ENCODE measurements at places on chromosomes 7 and 10.
A peak's percentile ranks its signal among the peaks of the same experiment; 100 is the strongest.

DNA sequence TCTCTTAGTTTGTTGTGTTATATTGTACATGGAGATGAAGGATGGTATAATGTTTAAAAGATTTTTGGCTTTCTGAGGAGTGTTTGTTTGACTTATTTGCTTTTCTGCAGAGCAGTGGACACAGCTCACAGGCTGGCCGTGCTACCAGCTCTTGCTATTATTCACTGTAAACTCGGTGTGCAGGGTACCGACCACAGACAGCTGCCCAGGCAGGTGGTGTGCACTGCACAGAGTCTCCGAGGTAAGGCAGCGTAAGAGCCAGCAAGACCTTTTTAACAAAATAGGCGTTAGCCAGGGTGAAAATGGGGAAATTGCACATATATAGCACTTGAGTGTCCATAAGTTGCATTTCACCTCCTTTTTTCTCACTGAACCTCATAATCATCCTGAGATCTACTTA, 438.0 kb downstream of the CNTNAP2 start:
- DNase-seq, result peak; percentile 89

- DNase-seq, result no peak
Observed at GRCh38 chr7:45980181-45980905, 59.3 kb upstream of the IGFBP3 start.

GRCh38 chr10:92052088-92052487, 128.5 kb downstream of the BTAF1 start:
- DNase-seq, result no peak

DNA sequence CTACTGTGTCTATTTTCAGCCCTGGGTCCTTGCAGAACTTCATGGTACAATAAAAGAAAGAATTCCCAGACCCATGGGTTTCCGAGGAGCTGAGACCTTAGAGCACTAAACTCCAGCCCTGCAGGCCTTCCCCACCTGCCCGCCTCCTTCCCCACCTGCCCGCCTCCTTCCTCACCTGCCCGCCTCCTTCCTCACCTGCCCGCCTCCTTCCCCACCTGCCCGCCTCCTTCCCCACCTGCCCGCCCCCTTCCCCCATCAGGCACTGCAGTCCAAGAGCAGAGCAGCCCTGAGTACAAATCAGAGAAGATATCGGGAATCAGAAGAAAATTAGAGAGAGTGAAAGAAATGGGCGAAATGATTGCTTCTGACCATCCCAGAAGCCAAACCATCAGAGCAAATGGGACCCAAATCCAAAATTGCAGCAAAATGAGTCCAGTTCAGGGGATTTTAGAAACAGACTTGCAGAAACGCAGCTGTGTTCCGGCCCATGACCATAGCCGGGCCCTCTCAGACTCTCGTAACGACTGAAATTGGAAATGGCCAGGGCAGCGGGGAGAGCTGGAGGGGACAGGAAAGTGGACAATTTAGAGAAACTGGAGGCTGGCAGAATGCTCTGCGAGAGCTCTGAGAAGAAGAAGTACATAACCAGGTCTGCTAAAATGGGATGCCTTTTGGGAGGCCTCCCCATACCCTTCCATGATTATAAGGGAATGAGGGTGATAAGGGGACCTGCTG, 568.4 kb downstream of the TCERG1L start:
- no peak for DNase-seq

GRCh38 chr10:35172146-35172545, 45.5 kb downstream of the CREM start:
- no peak for DNase-seq

GRCh38 chr10:132254841-132255240, 52.9 kb downstream of the STK32C start:
- no peak for DNase-seq

GRCh38 chr10:21078410-21079329, 181.6 kb upstream of the NEBL start:
- DNase-seq, result peak; percentile 41

DNA sequence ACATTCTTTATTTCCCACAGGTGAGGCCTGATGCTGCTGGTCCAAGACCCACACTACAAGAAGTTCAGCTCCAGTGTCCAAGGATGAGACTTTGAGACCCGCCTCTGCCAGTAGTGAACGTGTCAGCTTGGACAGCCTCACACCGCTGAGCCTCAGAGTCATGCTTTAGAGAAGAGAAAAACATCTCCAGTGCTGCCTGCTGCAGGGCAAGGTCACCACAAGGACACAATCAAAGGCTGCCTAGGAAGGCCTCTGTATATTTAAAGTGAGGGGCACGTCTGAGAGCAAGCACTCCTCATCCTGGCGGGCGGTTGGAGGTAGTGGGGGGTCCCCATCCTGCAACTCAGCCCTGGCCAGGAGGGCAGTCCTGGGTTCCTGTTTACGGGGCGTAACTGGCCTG, 19.3 kb downstream of the FGFR2 start:
- no peak for DNase-seq

- peak; percentile 50 for DNase-seq
Observed at GRCh38 chr10:784403-785088, 95.1 kb upstream of the DIP2C start.

- DNase-seq, result no peak
Observed at GRCh38 chr10:93150289-93150688, 76.6 kb downstream of the CYP26A1 start.

- peak; percentile 15 for DNase-seq
Observed at GRCh38 chr7:111735661-111736551, 173.6 kb upstream of the IMMP2L start.

Measured in SHP77 treated with DMSO at 0.1 percent for 48 hours (cell line).